A549 treated with CORT108297 at 1 μM for 4 hours (cell line): ENCODE measurements at places on chromosomes 11 and 22. TPM values are rescaled to one million over a fixed set of nuclear protein-coding genes. Genes with fewer than 3 reads are reported as not detected.

PGR gene
- not detected in 5 replicates for total RNA-seq

INSC gene
- total RNA-seq = not detected in 5 replicates

GRM5 gene
- total RNA-seq = 0.01 TPM in 2 of 5 replicates, not detected in the others

KRTAP5-11 gene
- not detected in 5 replicates for total RNA-seq

CD248 gene
- total RNA-seq = not detected in 5 replicates

BIK gene
- 1.1 to 1.7 TPM (median 1.2 TPM) in 5 replicates for total RNA-seq

CATSPER1 gene
- total RNA-seq = 1.4 to 1.9 TPM (median 1.8 TPM) in 5 replicates

TMPRSS5 gene
- 0.08 to 0.15 TPM (median 0.12 TPM) in 5 replicates for total RNA-seq

INPPL1 gene
- 60.6 to 92.9 TPM (median 84.4 TPM) in 5 replicates for total RNA-seq

BTBD18 gene
- not detected in 5 replicates for total RNA-seq

TRPM5 gene
- not detected in 5 replicates for total RNA-seq

MAJIN gene
- not detected in 5 replicates for total RNA-seq

KDM4E gene
- total RNA-seq = not detected in 5 replicates

MYOD1 gene
- total RNA-seq = not detected in 5 replicates

CTSW gene
- total RNA-seq = 0.06 to 0.16 TPM in 2 of 5 replicates, not detected in the others

PCF11 gene
- total RNA-seq = 24.6 to 29.6 TPM (median 27.3 TPM) in 5 replicates

MYO18B gene
- total RNA-seq = 0.01 to 0.08 TPM (median 0.03 TPM) in 4 of 5 replicates, not detected in the other

GAL3ST3 gene
- total RNA-seq = not detected in 5 replicates

PHLDB1 gene
- total RNA-seq = 7.8 to 10.3 TPM (median 9.1 TPM) in 5 replicates

CCDC134 gene
- 3.4 to 4.6 TPM (median 3.6 TPM) in 5 replicates for total RNA-seq

LYVE1 gene
- total RNA-seq = 0.08 to 0.28 TPM (median 0.13 TPM) in 5 replicates

OR8B8 gene
- not detected in 5 replicates for total RNA-seq

CARD16 gene
- total RNA-seq = 0.23 to 0.37 TPM in 2 of 5 replicates, not detected in the others

MMP10 gene
- 0.59 to 1.3 TPM (median 0.88 TPM) in 5 replicates for total RNA-seq
